ENCODE measurements at places on chromosomes 11 and 22. TPM values are rescaled to one million over a fixed set of nuclear protein-coding genes. Genes with fewer than 3 reads are reported as not detected.
A peak's percentile ranks its signal among the peaks of the same experiment; 100 is the strongest.

FZD4 gene
- 41.9 TPM for polyA plus RNA-seq

GRCh38 chr11:3626250-3626960, 15.4 kb downstream of the ART5 start:
- DNase-seq: peak; percentile 79

- DNase-seq: peak; percentile 80
Observed at GRCh38 chr11:46119352-46120216, 1.7 kb downstream of the PHF21A start.

GRCh38 chr11:1479006-1479677, 7.4 kb downstream of the MOB2 start:
- DNase-seq: peak; percentile 42

- no peak for DNase-seq
Observed at GRCh38 chr11:44136176-44136945, 40.9 kb downstream of the EXT2 start.

GRCh38 chr22:30694171-30694639, 469 bp upstream of the OSBP2 start:
- DNase-seq: peak; percentile 81

Measured in aorta (tissue), 5 donors.